ENCODE measurements at places on chromosomes 7 and 10.

- no peak for DNase-seq
Observed at GRCh38 chr10:2909921-2910320, 157.4 kb upstream of the PFKP start.

DNA sequence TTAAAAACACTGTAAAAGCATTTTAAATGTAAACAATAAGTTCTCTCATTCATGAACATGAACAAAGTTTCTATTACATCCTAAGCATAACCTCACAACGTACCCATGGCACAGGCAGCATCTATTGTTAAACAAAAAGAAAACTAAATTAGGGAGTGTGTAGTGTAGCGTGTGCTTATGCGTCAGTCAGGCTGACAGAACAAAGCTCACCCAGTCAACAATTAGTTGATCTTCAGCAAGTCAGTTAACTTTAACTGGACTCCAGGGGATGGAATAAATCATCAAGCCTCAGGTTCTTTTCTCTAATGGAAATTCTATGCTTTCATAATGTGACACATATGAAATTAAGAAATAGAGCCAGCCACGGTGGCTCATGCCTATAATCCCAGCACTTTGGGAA lies 91.6 kb upstream of the ODAD2 start:
- no peak for DNase-seq

DNA sequence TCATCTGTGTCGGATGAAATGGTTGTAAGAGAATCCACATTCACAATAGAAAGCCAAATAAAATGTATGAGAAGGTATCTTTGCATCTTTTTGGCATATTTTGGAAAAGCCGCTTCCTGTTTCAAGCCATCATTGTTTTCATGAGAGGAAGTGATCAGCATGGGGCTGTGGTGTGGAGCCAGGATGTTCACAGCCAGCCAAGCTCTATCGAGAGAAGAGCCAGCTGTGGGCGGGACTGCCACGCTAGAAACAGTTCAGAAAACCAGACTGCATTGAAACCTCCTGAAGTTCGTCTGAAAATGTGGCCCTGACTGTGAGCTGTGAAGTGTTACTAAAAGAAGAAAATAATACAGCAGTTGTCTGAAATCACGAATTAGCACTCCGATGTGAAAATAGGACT lies 21.2 kb upstream of the NPS start:
- no peak for DNase-seq

GRCh38 chr10:31875608-31876007 lies 53.0 kb downstream of the ARHGAP12 start:
- DNase-seq: no peak

GRCh38 chr10:19577381-19577780 lies 238.9 kb upstream of the PLXDC2 start:
- DNase-seq: no peak

DNA sequence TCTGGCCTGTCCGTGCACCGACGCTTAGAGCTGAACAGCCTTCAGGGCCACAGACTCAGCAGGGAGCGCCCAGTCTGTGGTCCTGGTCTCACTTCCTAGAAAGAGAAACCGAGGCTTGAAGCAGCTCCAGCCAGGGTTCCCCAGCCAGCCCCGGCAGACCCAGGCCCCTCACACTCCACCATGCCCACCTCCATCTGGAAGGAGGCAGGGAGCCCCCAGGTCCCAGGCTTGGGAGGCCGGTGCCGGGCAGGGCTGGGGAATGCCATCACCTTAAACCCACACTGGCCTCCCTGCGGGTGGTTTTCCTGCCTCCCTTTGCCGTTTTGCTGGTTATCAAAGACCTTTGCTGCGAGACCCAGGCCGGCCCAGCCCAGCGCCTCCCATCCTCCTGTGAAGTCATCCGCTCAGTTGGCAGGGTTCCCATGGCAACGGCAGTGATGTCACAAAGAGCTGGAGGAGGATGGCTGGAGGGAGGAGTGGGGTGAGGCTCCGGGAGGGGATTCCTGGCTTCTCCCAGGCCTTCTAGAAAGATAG lies 24.0 kb downstream of the ELFN1 start:
- peak; percentile 28 for DNase-seq

DNA sequence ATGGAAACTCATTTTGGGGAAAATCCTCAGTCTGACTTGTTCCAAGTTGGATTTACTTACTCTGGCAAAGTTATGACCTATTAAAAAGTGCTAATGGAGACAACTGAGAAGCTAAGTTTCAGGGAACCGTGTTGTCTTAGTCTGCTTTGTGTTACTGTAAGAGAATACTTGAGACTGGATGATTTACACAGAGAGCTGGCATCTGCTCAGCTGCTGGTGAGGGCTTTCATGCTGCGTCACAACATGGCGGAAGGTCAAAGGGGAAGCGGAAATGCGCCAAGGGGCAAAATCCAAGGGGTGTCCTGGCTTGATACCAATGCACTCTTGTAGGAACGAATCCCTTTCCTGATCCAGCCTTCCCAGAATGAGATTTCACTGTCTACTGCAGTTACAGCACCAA lies 46.4 kb downstream of the MTURN start:
- DNase-seq: no peak

DNA sequence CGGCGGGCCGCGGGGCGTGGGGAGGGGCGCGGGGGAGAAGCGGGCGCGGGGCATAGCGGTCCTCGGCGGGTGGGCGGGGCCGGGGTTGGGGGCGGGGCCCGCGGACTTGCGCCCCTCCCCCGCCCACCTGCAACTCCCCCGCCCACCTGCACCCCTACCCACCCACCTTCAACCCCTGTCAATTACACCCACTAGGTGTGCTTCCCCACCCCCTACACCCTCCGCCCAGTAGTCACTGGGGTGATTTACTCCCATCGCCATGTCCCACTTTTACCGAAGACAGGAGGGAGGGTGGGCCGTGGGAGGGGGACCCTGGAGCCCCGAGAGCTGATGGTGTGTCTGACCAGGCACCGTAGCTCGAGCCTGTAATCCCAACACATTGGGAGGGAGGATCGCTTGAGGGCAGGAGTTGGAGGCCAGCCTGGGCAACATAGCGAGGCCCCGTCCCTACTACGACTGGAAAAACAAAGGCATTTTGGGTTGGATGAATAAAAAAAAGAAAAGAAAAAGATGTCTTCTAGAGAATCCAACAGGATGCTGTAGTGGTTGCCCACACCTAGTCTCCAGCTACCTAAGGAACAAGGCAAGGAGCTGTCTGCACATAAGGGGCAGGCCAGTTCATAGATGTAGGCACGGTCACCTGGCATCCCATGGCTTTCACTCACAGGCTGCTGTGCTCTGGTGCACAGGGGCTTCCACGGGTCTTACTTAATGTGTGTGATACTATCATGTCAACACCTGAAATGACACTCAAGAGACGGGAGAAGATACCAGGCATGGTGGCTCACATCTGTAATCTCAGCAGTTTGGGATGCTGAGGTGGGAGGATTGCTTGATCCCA lies 761 bp downstream of the KCTD7 start:
- peak; percentile 51 for DNase-seq

GRCh38 chr7:9241826-9242225 lies 808.4 kb downstream of the NXPH1 start:
- DNase-seq: no peak

- no peak for DNase-seq
Observed at GRCh38 chr7:1367501-1368183, 91.6 kb downstream of the MICALL2 start.

GRCh38 chr10:6299743-6300105 lies 97.0 kb downstream of the PFKFB3 start:
- DNase-seq: no peak

- no peak for DNase-seq
Observed at GRCh38 chr7:116271161-116271913, 61.0 kb downstream of the TES start.

DNA sequence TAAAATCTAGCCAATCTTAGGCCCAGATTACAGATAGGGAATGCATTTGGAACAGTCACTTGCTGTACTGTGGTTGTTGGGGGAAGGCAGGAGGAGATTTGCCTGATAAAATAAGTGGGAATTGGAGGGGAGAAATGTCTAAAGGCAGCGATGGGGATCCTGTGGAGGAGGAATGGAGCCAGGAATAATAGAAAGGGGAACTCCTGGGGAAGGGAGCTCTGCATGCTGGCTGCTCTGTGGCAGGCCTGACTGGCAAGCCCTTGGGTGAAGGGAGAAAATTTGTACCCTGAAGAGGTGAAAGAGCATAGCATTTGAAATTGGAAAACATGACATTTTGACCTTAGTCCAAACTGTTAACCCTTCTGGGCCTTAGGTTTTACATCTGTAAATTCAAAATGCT lies 13.7 kb downstream of the MMP21 start:
- no peak for DNase-seq

GRCh38 chr7:44491229-44491628 lies 771 bp upstream of the NUDCD3 start:
- DNase-seq: no peak

GRCh38 chr10:116241085-116241484 lies 31.9 kb downstream of the GFRA1 start:
- DNase-seq: no peak

DNA sequence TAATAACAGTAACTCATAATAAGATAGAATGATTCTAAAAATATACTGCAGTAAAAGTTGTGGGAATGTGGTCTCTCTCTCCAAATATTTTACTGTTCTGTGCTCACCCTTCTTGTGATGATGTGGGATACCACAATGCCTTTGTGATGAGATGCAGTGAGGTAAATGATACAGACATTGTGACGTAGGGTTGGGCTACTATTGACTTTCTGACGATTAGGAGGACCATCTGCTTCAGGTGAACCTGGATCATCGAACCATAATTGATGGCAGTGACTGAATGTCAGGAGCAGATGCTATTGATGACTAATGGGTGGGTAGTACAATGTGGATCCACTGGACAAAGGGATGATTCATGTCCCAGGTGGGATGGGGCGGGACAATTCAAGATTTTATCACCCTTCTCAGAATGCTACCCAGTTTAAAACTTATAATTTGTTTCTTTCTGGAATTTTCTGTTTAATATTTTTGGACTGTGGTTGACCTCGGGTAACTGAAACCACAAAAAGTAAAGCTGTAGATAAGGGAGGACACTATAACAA lies 73.9 kb upstream of the ARMC3 start:
- DNase-seq: no peak

GRCh38 chr7:49791088-49791741 lies 17.8 kb downstream of the VWC2 start:
- DNase-seq: no peak

DNA sequence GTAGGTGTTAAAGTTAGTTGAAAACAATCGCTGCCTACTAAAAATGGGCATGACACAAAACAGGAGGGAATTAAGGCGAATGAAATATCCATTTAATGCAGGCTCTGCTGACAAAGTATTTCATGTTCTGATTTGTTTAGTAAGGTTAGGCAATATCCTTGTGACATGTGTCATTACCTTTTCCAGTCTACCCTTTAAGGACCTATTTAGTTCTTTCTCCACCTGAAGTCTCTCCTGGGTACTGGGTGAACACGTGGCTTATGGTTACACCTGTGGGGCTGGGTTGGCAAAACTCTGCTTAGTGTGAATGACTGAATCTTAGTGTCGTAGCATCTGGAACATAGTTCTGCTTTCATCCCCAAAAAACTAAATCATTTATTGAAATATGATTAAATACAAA lies 313.5 kb downstream of the CCDC3 start:
- no peak for DNase-seq

DNA sequence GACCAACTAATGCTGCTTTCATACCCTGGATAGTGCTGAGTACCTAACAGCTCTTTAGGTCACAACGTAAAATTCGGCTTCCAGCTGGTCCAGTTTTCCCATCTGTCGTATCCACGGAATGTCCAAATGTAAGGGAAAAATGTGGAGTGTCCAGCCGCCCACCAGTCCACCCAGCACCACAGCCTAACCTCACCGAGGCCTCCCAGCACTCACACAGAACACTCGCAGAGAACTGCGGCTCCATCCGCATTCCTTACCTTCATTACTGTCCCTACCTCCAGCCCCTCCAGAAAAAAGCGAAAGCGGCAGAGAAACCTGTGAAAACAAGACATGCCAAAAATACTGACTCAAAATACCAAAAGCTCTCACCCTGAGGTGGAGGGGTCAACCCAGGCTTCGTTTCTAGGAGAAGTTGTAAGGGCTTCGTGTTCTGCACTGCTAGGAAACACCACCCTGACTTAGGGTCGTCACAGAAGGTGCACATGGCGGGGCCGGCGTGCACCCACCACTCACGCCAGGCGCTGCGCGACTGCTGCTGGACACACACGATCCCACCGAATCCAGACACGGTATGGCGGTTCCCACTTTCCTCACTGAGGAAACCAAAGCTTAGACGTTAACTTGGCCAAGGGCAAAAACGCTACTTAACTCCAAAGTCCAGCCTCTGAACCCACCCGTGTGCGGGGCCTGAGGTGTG lies 73.9 kb downstream of the AMZ1 start:
- no peak for DNase-seq

DNA sequence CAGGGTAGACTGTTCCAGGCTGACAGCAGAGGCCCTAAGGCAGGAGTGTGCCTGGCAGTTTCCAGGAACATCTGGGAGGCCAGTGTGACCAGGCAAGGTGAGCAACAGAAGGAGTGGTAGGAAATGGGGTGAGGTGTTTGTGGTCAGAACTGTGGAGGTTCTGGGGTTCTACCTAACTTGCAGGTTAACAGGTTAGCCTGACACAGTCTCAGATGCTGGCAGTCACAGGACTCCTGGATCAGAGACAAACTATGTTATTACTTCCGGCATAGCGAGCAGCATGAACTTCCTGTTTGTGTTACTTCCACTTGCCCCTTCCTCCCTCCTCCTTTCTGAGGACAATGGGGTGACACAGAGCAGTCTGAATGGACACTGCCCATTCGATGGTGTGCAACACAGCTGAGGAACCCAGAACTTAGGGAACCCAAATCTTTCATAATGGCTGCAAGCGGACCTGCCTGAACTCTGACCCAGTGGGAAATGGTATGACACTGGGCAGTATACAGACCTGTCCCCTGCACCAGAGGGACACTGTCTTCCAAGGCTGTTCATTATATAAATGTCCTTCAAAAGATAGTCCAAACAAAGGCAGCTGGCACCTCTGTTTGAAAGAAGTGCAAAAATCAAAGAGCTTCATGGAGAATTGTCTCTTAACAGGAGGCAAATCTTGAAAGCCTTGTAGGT lies 3.9 kb upstream of the SAR1A start:
- no peak for DNase-seq
